ENCODE measurements at places on chromosomes 4 and X.
A peak's percentile ranks its signal among the peaks of the same experiment; 100 is the strongest.

- DNase-seq = no peak
These were observed 37.8 kb upstream of the FRMD7 start for GRCh38 chrX:132165651-132166050.

DNA sequence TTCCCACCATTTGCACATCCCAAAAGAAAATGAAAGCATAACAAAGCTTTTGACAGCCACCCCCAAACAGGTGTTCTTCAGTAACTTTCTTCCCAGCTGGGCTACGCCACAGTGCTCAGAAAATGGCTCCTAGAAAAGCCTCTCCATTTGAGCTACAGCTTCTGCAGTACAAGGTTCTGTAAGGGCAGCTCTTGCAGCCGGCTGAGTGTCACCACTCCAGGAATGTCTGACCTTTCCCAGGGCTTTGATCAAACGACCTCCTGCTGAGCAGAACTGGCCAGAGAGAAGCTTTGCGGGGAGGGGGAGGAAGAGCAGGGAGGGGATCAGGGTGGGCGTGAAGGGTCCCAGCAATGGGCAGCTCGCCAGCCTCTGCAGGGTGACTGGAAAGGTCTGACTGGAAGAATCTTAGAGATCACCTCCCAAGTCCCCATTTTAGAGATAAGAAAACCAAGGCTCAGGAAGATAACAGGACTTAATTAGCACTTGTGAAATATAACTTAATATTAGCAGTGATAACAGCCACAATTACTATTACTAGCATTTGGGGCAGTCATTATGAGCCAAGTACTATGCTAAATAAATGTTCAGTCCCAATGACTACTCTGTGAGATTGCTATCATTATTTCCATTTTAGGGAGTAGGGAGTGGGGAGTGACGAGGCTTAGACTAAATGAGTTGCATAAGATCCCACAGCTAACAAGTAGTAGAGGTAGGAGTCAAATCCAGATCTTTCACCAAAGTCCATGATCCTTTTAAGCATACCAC is 51.1 kb downstream of the LEF1 start:
- no peak for DNase-seq

DNA sequence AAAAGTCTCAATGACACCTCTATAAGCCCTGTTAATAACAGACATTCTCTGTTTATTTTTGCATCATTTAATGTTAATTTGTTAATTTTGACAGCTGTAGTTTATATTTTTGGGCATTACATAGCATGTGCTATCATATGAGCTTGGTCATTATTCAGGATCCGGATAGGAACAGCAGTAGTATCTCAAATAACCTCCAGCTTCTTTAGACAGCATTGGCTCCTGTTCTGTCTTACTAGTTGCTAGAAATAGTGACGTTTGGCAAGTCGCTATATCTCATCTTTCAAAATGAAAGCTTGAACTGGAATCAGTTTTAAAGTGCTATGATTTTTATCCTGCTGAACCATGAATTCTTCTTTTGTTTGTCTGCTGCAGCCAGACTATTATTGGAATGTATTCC is 9.0 kb upstream of the ADGRA3 start:
- DNase-seq = no peak

GRCh38 chr4:60081839-60082238 is 1118.3 kb upstream of the ADGRL3 start:
- no peak for DNase-seq

DNA sequence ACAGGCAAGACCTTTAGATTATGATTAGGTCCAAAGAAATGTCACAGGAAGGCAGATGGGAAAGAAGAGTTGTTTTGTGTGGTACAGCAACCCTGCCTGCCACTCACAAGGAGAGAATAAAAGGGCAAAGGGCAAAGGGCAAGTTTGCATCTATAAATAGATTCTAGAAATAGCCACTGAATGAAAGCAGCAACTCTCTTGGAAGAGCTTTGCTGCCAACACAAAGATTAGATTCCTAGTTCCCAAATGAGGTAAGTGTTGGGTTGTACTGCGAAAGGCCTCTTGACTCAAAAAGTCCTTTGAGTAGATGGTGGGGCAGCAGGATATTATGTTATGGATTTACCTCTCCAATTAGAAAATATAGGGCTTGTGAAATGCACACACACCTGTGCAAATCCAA is 61.2 kb downstream of the MOSPD2 start:
- DNase-seq = no peak

DNA sequence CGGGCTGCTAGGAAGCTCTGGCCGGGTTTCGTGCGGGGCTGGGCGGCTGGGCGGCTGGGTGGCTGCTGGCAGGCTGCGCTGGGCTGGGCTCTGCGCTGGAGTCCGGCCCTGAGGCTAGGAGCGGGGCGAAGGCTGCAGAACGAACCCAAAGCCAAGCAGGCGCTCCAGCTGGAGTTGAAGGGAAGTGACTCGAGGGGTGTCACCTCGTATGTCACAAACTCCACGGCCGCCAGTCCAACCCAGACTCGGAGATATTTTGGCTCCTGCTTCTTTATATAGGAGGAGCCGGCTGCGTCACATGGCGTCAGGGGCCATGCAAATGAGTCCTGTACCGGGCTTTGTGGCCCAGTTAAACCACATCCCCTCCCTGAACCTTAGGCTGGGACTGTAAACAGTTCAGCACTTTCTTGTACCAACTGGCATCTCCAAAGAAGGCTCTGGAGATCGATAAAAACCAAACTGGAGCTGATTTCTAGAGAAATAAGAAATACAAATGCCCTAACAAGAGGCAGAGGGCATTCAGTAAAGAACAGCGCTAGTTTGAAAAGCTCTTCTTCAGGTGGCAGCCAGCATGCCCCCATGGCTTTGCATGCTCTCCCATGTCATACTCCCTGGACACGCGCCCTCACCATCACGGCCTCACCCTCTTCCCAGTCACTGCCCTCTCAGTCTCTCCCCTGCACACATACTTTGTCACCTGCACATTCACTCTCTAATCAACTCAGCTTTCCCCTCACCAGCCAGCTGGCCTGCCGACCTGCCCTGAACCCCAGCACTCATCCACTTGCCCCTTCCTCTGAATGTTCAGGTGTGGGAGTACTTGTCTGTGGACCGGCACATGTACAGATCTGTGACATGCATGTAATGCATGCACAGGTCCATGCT is 58.5 kb downstream of the TSC22D3 start:
- peak; percentile 94 for DNase-seq

- no peak for DNase-seq
These were observed 88.5 kb upstream of the CBR4 start for GRCh38 chr4:169098532-169098931.

DNA sequence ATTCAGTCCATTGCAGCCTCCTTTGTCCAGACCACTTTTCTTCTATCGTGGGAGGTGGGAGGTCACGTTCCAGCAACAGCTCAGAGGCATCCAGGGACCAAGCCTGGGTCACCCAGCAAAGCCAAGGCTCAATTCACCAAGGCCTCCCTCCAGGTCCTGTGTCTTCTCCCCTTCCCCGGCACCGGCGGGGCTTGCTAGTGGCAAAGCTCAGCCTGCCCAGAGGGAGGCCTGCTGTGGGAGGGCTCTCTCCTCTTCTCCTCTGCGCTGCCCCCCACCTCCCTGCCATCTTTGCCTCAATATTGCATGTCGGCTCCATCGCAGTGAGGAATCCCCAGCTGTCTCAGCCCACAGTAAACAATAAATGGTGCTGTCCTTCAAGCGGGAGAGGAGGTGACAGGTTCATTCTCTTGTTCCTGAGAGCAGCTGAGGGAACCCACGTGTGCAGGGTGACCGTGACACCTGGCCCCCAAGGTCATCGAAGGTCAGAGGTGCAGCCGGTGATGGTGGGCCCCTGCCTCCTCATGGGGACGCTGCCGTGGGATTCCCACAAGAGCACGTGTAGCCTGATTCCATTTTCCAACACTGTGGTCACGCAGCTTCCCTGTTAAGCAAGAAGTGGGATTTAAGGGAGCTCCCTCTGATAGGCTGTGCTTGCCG is 111.5 kb upstream of the PSAPL1 start:
- DNase-seq = no peak

GRCh38 chr4:116796022-116796421 is 289.4 kb downstream of the TRAM1L1 start:
- DNase-seq = no peak

DNA sequence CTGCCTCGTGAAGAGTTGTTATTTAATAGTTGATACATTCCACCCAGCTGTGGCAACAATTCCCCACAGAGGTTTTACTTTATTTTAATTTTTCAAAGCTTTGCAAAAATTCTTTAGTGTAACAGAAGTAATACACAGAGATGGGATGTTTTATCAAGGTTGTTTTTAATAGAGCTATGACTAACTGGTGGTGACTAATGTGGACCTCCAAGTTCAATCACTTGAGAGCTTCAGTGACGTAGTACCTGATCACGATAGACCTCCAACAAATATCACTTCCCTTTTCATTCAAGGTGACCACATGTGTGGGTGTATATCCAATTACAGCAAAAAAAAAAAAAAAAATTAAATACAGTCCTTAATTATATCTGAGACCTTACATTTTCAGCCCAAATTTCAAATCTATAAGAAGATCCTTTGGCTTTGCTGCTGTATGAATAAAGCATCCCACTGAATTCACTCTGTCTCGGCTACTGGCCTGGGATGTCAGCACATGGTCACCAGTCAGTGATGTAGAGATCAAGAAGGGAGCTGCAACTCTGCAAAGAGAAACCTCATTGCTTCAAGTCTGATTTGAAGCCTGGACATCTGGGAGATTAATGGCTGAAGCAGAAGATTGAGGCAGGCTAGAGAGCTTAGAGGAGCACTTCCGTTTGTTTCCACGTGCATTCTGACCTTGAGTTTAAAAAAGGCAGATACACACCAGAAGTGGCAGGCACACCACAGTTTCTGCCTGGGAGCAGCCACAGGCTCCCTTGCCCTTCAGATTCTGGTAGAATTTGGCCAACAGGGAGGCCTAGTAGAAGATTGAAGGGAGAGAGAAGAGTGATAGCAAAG is 345.9 kb upstream of the NOCT start:
- DNase-seq = no peak

DNA sequence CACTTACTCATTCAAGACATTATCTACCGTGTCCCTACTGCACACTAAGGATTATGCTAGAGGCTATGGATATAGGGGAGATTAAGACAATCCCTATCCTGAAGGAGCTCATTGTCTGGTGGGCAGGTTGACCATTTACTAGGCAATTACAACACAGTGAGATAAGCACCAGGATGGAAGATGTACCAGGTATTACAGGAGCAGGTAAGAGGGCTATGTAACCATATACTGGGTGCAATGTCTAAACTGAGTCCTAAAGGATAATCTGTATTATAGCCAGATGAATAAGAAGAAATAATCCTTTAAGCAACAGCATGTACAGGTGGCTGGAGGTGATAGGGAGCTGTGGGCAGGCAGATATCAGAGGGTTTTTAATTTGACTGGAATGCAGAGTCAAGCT is 113.3 kb upstream of the TBC1D9 start:
- no peak for DNase-seq

DNA sequence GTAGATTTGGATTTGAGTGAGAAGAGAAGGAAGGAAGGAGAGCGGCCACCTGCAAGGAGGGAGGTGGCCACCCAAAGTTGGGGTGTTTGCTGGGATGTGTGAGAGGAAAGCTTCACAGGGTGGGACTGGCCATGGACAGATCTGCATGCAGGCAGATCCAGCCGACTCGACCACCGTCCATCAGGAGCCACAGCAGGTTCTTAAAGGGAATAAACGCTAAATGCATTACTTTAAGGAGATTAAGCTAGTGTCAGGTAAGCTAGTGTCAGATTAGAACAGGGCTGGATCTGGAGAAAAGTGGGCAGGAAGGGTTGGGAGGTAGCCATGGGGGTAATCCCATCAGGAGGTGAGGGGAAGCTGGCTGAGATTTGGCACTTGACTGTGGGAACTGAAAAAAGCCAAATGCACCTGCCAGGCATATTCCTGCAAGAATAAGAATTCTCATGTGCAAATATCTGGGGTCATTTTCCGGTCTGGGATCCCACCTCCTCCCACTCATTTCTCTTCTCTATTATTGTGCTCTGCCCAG is 79.6 kb downstream of the MGST2 start:
- DNase-seq = no peak

DNA sequence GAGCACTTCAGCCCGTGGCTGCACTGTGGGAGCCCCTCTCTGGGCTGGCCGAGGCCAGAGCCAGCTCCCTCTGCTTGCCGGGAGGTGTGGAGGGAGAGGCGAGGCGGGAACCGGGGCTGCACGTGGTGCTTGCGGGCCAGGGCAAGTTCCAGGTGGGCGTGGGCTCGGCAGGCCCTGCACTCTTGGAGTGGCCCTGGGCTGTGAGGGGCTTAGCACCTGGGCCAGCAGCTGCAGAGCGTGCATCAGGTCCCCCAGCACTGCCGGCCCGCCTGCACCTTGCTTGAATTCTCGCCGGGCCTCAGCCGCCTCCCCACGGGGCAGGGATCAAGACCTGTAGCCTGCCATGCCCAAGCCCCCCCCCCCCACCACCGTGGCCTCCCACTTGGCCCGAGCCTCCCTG is 28.9 kb upstream of the APOOL start:
- no peak for DNase-seq

DNA sequence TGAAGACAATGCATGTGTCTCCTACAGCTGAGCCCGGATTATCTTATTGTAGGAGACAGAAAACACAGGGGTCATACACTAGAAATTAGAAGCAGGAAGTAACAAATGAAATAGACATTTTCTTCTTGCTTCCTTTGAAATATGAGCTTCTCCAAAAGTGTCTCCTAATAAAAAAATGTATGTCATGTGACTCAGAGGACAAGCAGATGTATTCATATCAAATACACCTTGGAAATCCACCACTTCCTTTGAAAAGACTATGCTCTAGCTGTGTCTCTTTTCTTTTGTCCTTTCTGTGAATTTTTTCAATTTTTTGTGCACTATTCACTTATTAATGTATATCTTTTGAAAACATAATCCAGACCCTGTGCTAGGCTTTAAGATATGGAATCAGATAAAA is 1906.2 kb downstream of the C4orf33 start:
- DNase-seq = no peak

DNA sequence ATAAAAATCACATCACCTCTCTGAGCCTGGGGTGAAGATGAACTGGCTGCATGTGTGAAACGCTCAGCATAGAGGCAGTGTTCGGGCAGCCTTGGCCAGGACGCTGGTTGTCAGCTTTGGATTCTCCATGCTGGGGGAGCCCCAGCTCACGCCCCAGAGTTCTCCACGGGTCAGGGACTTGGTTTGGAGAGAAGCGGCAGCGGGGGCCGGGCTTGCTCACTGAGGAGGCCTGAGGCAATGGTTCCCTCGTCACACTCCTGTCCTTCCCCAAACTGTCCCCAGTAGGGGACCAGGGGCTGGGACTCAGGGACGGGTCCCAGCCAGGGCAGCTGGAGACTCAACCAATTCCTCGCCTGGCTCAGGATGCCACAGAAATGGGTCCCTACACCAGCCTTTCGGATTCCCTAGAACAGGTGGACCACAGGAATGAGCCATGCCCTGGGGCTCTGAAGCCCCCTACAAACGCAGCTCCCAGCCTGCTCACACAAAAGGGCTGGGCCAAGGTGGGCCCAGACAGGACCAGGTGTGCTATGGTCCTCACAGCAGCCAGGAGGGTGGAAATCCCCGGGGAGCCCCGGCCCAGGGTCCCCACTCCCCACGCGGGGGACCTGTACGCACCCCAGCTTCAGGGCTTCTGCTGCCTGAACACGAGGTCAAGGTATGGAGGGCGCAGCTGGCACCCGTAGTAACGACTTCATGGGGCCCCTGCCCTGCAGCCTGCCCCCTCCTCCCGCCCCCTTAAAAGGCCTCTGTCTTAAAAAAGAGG is 1.4 kb downstream of the MXD4 start:
- DNase-seq = peak; percentile 65

Measured in activated effector memory CD4-positive, alpha-beta T cell treated with anti-CD3 and anti-CD28 coated beads, Interleukin-2, amount 50 U/mL, for 16 hours (primary cell).